ENCODE measurements at places on chromosomes 2 and 18.
A peak's percentile ranks its signal among the peaks of the same experiment; 100 is the strongest.

GRCh38 chr2:181745796-181746540 is 65.7 kb upstream of the NEUROD1 start:
- no peak for DNase-seq

GRCh38 chr2:62570861-62571698 is 65.1 kb upstream of the TMEM17 start:
- no peak for DNase-seq

GRCh38 chr2:121074293-121074932 is 210.6 kb downstream of the TFCP2L1 start:
- no peak for DNase-seq

GRCh38 chr2:126085011-126085795 is 570.8 kb upstream of the GYPC start:
- no peak for DNase-seq

- no peak for DNase-seq
Observed at GRCh38 chr2:64220894-64221617, 76.8 kb upstream of the PELI1 start.

DNA sequence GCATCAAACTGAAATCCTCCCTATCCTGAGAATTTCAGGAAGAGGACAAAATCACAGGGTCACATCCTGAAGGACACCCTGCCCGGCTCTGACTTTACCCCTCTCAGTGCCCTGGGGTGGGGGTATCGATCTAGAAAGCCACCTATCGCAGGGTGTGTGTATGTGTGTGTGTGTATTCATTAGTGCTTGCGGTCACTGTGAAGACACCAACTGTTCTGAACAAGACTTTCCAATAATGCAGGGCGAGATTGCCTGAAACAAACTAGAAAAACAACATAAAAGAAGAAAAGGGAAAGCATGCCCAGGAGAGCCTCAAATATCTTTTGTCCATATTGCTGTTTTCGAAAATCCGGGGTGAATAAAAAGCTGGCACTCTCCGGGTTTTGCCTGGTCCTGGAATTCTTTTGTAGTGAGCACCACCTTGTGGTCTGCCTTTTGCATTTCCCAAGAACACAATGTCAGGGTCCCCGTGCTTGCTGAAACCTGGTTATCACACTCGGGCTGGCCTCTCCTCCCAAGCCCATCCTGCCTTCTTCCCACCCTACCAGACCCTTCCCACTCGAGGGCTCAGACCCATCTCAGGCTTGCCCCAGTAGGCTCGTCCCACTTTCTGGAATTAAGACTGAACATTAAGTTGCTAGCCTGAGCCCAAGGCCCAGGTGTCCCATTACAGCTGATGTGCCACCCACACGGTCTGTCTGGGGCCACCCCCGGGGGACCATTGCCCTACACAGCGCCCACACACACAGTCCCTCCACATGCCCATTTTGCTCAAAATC is 25.0 kb upstream of the COPS8 start:
- no peak for DNase-seq

- no peak for DNase-seq
Observed at GRCh38 chr2:196670342-196670741, 30.8 kb downstream of the CCDC150 start.

- no peak for DNase-seq
Observed at GRCh38 chr2:11433822-11434221, 32.1 kb downstream of the E2F6 start.

- no peak for DNase-seq
Observed at GRCh38 chr2:129252781-129253460, 726.5 kb upstream of the RAB6C start.

- no peak for DNase-seq
Observed at GRCh38 chr2:5528706-5529105, 163.5 kb upstream of the SOX11 start.

- DNase-seq = no peak
Observed at GRCh38 chr18:26407736-26408601, 140.4 kb downstream of the KCTD1 start.

- no peak for DNase-seq
Observed at GRCh38 chr2:219404291-219404910, 13.8 kb upstream of the DES start.

DNA sequence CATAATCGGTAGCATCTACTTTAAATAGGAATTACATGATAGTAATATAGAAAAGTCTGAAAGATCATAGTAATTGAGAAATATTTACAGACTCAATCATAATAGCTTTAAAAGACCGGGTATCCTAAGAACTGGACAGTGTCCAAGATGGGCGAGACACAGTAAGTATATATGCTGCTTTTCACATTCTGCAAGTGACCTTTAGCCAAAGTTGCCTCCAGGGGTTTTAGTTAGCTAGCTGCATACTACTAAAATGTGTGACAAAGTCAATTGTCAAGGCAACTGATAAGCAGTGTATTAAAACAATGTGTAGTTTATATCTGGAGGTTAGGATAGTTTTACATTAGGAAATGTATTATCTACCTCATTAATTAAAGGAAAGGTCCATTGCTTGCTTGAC is 24.6 kb downstream of the CD302 start:
- no peak for DNase-seq

- DNase-seq = no peak
Observed at GRCh38 chr2:239752951-239753350, 272.2 kb downstream of the NDUFA10 start.

- DNase-seq = peak; percentile 43
Observed at GRCh38 chr2:239264838-239265651, 135.8 kb downstream of the HDAC4 start.

DNA sequence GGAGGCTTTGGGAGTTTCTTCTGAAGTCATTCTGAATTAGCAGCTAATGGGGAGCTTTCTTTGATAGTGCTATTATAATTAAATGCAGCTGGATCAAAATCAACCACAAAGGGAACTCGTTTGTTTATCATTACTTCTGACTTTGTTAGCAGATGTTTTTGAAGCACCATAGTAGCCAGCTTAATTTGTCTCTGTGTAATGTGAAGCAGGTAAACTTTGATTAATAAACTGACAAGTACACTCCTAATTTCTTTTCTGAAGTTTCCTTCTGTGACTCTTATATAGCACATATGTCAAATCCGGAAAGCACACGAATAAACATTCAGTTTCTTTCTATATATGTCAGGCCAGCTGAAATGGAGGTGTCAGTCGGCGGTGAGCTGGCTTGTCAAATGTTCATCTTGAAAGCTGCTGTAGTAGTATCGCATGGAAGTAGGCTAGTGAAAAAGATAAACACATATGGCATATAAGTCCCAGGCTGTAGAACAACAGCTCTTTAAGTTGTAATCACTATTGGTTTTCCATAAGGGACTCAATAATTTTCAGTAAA is 451.9 kb upstream of the ZEB2 start:
- DNase-seq = no peak

GRCh38 chr18:73688161-73688560 is 459.5 kb downstream of the FBXO15 start:
- no peak for DNase-seq

GRCh38 chr2:197925204-197925603 is 120.8 kb downstream of the PLCL1 start:
- DNase-seq = no peak

DNA sequence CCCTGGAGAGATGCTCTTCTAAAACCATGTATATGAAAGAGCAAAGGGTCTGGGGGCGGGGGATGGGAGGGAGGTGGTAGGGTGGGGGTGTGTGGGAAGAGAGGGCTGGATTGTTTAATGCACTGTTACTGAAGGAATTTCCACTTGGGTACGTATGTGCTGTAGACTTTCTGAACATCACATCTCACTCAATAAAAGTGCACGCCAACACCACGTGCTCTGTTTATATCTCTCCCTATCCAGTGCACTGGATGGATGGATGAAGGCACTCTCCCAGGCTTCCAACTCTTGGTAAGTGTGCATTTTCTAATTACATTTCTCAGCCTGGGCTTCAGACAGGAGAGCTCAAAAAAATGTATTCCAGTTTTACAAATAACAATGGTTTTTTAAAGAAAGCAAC is 184.3 kb upstream of the SIX2 start:
- DNase-seq = no peak

- no peak for DNase-seq
Observed at GRCh38 chr2:72847534-72848315, 21.9 kb upstream of the EXOC6B start.

DNA sequence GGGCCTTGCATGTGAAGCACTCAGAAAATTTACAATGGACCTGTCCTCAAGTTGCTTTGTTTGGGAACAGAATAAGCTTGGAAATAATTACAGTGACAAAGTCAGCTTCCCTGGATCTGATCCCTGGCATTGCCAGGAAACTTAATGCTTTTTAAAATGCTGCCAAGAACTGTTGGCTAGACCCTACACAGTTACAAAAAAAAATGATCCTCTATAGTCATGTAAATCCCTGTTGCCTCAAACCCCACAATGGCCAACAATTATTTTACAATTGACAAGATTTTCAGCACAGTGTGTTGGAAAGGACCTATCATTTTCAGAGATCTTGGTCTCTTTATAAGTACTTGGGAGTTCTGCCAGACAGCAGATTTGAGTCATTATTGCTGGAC is 470.4 kb upstream of the ACVR2A start:
- DNase-seq = no peak

GRCh38 chr2:85959185-85959584 is 70.4 kb upstream of the ST3GAL5 start:
- no peak for DNase-seq

- DNase-seq = no peak
Observed at GRCh38 chr2:165003443-165004130, 48.3 kb upstream of the SLC38A11 start.

GRCh38 chr2:213422211-213422610 is 137.9 kb downstream of the SPAG16 start:
- DNase-seq = no peak

DNA sequence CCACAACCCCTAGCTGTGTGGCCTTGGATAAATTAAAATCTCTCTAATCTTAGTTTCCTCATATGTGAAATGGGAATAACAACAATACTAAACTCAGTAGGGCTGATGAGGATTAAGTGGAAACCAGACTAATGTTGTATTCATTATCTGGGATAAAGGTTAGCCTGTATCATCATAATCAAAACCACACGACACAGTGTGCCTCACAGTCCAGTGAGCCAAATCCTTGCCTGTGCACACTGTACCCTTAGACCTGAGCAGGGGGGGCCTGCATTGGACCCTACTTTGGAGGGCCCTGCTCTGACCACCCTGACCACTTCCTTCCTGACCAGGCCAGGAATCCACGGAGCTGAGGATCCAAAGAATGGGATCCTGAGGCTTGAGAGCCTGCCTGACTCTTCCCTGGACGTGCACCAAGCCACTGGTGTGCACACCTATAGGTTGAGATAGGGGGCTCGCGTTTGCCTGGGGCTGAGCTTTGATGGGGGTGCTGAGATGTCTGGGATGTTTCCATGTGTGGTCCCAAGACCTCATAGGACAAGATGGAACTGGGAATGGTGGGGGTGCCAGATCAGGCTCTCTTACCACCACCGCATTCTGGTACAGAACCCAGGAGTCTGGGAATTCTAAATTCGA is 69.7 kb downstream of the TGOLN2 start:
- no peak for DNase-seq

DNA sequence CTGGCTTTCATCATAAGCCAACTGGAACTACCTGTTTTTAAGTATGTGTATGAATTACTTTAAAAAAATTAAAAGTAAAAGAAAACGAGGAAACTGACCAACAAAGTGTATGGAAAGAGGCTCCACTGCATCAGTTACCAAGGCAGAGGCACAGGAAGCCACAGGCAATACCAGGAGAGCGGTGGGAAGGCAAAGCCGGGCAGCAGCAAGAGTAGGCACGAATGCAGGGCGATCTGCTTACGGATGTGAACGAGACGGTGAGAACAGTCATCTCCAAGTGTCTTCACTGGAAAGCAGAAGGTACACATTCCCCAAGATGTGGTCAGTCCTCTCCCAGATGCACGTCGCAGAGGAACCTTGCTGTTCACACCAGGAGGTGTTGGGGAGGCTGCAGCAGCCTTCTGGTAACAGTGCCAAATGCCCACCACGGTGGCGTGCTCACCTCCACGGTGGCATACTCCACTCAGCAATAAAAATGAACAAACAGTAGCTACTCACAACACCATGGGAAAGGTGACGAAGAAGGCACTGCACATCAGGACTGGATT is 43.1 kb downstream of the HS6ST1 start:
- no peak for DNase-seq

DNA sequence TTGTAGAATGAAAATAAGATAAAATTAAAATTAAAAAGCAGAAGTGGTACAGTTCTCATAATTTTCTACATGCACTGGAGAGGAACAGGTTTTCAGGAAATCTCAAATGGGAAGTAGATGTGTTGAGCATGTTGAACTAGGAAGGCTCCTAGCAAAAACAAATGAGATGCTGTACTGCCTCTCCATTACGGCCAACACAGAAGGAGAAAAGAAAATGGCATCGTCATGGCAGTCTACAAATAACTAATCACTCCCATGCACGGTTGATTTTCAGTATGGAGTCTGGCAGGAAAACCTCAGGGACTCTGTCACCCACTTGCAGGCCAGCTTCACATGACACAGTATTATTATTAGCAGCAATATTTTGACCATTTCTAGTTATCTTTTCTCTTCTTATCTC is 278.7 kb downstream of the NRXN1 start:
- DNase-seq = no peak

GRCh38 chr2:219430633-219431615 is 3.7 kb upstream of the SPEG start:
- no peak for DNase-seq

- DNase-seq = no peak
Observed at GRCh38 chr2:215982465-215982875, 30.9 kb downstream of the MREG start.

GRCh38 chr2:141654311-141654710 is 476.5 kb downstream of the LRP1B start:
- no peak for DNase-seq

- DNase-seq = no peak
Observed at GRCh38 chr18:57780318-57780705, 22.8 kb downstream of the ATP8B1 start.

DNA sequence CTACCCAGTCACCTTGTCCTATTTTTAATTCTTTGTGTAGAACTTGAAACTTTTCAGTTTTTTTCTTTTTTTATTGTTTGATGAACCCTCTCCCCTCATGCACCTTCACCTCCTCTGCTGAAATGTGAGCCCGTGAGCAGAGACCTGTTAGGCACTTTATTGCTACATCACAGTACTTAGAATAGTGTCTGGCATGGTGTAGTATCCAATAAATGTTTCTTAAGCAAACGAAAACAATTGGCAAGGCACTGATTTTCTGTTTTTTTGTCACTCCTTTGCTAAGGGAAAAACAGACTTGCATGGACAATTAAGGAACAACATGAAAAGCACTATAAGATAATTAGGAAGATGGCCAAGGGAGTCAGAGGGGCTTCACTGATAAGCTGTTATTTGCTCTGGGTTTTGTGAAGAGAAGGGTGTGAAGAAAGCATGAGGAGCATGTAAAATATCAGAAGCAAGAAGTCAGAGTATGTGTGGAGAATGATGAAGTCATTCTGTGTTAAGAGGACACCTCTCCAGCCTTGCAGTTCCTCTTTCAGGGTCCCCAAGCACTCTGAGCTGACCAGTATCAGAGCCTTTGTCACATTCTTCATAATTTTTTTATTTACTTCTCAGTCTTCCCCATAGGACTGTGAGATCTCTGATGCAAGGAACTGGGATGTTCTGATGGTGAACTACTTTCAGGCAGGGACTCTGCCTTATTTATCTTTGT is 99.7 kb upstream of the CAVIN2 start:
- DNase-seq = no peak

GRCh38 chr18:9708057-9708433 is at the start of gene RAB31:
RAB31 (plus strand) TSS chr18:9708301; CDS start chr18:9708406, 105 bp downstream.
- peak; percentile 6 for DNase-seq

- DNase-seq = no peak
Observed at GRCh38 chr2:45698554-45698953, 47.1 kb downstream of the PRKCE start.
